ENCODE measurements at places on chromosomes 13 and 19. TPM values are rescaled to one million over a fixed set of nuclear protein-coding genes. Genes with fewer than 3 reads are reported as not detected.

The FFAR3 gene
- total RNA-seq: not detected

The ZNF442 gene
- 0.64 TPM for total RNA-seq

The VMAC gene
- 5.2 TPM for total RNA-seq

The PEG3 gene
- total RNA-seq: 0.32 TPM

- DNase-seq: no peak
These were observed 40.2 kb upstream of the PEG3 start for GRCh38 chr19:56880592-56881190.

DNA sequence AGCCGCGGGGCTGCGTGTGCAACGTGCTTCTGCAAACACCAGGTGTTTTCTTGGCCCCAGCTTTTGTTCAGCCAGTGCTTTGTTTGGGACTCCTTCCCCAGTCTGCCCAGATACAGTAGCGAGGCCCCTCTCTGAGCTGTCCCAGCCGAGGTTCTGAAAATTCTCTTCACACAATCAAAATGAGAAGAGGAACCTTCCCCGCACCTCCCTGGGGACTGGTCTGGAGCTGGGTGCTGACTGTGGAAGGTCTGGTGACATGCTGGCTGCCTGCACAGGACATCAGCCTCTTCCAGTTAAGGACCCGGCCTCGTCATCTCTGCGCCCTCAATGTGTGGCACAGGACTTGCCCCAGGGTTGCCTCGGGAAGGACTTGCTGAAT lies 4.2 kb downstream of the ATP4A start:
- DNase-seq: no peak

DNA sequence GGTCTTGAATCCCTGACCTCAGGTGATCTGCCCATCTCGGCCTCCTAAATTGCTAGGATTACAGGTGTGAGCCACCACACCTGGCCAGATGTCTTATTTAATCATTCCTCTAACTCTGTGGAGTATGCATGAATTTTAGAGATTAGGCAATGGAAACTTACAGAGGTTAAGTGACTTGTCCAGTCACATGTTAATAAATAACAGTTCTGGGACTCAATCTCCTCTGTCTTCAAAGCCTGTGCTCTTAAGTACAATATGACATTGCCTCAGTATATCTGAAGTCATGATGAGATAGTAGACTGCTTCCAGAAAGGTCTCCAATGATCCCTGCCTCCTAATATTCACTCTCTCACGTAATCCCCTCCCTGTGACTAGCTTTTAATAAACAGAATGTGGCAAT lies 72.9 kb upstream of the TDRD3 start:
- DNase-seq: no peak

DNA sequence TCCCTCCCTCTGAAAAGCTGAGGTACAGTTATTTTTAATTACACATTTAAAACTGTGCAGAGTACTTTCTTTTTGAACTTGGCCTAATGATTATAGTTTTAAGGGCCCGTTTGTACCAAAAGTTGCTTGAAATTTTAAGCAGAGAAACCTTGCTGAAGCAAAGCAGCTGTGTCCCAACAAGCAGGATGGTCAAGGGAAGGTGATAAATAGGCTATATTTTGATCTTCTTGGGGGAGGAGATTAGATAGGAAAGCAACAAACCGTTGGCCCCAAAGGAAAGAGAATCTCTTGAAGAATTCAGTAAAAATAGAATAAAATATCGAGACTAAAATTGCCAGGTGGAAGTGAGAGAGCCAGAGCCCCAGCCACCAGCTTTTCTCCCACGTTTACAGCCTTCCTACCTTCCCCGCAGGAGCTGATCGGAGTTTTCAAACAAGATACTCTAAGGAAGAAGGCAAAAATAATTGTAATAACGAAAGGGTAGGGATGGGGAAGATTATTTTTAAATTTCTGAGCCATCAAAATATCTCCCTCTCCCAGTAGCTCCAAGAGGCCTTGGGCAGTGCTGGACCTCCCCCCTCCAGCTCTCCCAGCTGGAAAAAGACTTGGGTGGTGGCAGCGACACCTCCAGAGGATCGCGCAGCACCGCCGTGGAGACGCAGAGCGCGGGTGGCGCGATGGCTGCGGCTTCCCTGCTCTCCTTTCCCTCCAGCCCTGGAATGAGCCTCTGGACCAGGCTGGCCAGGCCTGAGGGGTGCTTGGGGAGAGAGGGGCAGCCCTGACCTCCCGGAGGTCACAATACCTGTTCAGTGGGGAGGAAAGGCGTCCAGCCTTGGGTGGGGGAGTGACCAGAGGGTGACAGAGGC lies 5.8 kb downstream of the ZIC2 start:
- DNase-seq: no peak

DNA sequence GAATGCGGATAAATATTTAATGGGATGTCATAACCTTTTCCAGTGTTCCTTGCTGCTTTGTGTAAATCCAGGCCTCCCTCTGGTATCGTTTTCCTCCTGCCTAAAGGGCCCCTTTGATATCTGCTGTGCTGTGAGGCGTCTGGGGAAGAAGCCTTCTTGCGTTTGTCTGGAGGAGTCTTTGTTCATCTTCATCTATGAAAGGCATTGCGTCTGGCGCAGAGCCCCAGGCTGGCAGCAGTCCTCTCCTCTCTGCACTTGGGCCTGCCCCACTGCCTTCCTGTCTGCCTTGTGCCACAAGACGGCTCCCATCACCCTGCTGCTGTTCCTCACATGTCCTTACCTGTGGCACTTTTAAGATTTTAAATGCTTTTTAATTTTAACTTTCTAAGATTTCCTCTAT lies 9.8 kb downstream of the PROZ start:
- no peak for DNase-seq

DNA sequence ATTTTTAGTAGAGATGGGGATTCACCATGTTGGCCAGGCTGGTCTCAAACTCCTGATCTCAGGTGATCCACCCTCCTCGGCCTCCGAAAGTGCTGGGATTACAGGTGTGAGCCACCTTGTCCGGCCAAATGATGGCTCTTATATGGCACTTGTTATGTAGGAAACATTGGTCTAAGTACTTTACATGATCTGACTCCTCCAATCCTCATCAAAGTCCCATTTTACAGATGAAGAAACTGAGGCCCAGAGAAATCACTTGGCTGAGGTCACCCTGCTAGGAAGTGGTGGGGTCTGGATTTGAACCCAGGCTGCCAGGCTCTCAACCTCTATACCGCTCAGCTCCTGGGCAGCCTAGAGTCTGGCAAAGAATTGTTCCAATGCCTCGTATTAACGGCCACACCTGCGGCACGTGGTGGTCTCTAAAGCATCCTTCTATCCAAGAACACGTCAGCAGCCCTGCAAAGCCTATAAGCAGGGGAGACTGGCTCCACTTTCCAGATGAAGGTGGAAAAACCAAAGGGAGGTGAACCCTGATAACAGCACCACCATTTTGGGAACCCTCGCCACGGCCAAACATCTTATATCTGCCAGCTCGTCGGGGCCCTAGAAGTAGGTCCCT lies 18.1 kb downstream of the SHANK1 start:
- no peak for DNase-seq
